ENCODE measurements at places on chromosomes 4 and X.

DNA sequence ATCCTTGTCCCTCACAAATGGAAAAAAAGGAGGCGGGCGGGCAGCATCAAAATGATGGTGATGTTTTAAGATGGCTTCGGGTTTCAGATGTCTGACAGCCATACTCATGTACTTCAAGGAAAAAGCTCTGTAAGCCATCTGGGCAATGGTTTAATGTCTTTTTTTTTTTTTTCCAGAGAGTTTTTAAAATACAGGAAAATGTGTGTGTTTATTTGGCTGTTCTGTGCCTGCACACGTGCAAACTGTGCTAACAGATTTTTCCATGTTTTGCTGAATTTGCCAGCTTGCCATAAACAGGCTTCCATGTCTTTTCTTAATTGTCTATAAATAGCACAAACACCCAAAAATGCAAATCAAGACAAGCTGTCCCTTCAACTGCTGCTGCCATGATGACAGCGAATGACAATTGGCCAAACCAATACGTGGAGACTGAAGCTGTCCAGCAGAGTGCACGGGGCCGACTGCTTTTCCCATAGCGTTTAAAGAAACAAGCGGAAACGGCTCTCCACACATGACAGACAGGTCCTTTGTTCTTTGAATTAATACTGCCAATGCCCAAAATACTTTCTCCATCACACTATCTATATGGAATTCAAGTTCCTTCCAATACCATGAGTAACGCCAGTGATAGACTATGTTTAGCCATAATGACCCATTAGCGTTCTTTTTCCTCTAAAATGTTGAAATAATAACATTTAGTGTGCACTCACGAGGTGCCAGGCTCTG is 35.7 kb downstream of the AFAP1 start:
- no peak for DNase-seq

GRCh38 chr4:27913738-27914137 is 1053.1 kb downstream of the STIM2 start:
- no peak for DNase-seq

GRCh38 chr4:23903859-23904438 is 14.1 kb upstream of the PPARGC1A start:
- DNase-seq = no peak

DNA sequence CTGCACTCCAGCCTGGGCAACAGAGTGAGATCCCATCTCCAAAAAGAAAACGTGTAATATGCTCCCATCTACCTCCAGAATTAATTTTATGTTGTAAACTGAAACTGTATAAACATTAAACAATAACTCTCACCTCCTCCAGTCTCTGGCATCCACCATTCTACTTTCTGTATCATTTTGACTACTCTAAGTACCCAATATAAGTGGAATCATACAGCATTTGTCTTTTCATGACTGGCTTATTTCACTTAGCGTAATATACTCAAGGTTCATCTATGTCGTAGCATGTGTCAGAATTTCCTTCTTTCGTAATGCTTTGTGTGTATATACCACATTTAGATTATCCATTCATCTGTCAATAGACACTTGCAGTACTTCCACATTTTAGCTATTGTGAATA is 20.6 kb downstream of the F8 start:
- DNase-seq = no peak

DNA sequence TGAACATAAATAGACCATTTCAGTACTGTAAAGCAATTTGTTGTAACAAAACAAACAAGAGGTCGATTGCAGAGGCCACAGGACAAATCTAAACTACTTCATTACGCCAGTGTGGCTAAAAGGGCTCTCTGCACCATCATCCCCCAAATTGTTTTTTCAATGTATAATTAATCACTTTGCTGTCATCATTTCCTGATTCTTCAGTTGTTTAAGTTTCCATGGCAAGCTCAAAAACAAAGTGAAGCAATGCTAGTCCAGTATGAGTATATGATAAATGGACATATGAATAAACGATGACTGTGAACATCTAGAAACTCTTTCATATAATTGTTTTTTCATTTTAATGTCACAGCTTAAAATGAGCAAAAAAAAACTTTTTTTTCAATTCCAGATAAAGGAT is 235.4 kb upstream of the FGF13 start:
- DNase-seq = no peak
